IMR-90 (cell line): ENCODE measurements at places on chromosomes 16 and 17. TPM values are rescaled to one million over a fixed set of nuclear protein-coding genes. Genes with fewer than 3 reads are reported as not detected.

Gene IL32
- 21.7 and 25.6 TPM in 2 replicates for total RNA-seq

Gene USP32
- 46.8 and 48.6 TPM in 2 replicates for total RNA-seq

Gene GP1BA
- not detected in 2 replicates for total RNA-seq

Gene RNF43
- total RNA-seq, result under 0.01 TPM in 2 replicates

Gene ITGAL
- not detected in 2 replicates for total RNA-seq

Gene UMOD
- total RNA-seq, result not detected in 2 replicates

Gene KRTAP9-4
- not detected in 2 replicates for total RNA-seq

Gene ZNF597
- 3.0 and 3.1 TPM in 2 replicates for total RNA-seq

Gene SHISA9
- under 0.01 TPM in 2 replicates for total RNA-seq

DNA sequence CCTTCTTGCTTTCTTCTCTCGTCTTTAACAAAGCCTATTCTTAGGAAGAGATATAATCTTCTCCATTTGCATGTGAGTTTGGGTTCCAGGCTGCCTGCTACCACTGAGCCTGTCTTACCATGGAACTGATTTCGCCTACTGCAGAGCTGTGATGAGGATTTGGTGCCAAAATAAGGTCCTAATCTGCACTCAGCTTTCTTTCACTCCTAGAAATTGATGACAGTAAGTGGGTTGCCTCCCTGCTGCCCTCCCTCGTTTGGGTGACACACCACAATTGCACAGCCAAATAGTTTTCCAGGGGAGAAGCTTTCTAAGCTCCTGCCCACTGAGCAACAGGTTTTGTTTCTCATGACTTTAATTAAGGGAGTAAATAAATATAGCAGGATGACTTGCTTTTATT, 25.1 kb upstream of the ASIC2 start:
- DNase-seq, result no peak

GRCh38 chr17:38628441-38628840, 22.7 kb upstream of the SRCIN1 start:
- peak; percentile 6 for DNase-seq

DNA sequence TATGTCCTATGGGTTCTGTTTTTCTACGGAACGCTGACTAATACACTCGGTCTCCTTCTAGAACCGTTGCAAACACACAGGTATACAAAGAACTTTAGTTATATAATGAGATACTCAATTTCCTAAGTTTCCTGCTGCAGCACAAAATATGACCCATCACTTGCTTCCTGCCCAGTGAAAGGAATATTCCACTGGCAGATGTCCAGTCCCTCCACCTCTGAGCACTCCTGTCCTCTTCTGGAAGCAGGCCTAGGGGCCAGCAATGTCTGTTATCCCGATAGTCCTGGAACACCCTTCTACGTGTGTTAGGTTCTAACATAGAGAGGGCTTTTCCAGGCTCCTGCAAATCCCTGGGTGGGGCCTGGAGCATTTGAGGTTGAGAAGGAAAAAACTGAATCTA, 32.7 kb downstream of the ADAMTS18 start:
- no peak for DNase-seq

- DNase-seq, result peak; percentile 8
These were observed 161.7 kb upstream of the SOX9 start for GRCh38 chr17:71959154-71959553.

DNA sequence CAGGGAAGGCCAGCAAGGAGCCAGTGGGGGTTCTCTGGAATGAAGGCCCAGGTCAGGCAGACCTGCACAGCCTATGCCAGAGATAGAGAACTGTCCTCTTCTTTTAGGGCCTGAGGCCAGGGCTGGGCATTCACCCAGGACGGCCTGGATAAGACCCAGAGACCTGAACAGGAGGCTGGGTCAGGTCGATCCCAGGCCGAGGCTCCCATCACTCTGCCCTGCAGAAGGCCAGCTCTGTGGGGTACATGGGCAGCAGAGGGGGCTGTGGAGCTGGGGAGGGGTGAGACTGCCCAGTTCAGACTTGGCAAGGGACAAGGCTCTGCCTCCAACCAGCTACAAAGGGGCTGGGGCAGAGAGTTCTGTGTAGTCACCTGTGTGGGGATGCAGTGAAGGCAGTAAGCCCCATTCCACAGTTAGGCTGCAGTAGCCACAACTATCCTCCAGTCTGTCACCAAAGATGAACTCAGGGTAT, 14.6 kb downstream of the HSD11B2 start:
- no peak for DNase-seq

- DNase-seq, result peak; percentile 39
These were observed 90.9 kb downstream of the MYH11 start for GRCh38 chr16:15765880-15766279.

DNA sequence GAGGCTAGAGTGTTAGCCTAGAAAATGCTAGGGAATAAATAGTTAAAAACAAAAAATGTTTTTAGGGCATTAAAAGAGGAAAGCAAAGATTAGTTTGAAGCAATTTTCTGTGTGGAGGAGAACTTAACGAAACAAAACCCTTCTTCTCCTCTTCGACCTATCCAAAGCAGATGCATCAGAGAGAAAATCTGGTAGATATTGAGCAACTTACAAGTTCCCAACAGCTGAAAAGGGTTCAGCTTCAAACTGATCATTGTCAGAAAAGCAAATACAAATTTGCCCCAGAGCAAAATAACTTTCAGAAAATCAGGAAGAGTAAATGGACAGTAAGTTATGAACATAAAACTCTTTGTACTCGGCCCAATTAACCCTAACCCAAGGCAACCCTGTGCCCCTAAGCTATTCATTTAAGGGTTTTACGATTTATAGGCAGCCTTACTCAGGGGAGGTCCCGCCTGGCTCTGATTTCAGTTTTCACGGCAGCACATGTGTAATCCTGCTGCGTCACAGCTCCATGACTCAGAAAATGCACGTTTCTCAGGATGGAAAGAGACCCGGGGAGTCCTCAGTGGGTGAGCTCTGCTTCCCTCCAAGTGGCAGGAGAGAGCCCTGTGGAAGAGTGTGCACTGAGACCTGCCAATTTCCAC, 405.7 kb upstream of the SALL1 start:
- peak; percentile 96 for DNase-seq

GRCh38 chr17:7097940-7098339, 16.7 kb downstream of the ASGR2 start:
- peak; percentile 7 for DNase-seq

DNA sequence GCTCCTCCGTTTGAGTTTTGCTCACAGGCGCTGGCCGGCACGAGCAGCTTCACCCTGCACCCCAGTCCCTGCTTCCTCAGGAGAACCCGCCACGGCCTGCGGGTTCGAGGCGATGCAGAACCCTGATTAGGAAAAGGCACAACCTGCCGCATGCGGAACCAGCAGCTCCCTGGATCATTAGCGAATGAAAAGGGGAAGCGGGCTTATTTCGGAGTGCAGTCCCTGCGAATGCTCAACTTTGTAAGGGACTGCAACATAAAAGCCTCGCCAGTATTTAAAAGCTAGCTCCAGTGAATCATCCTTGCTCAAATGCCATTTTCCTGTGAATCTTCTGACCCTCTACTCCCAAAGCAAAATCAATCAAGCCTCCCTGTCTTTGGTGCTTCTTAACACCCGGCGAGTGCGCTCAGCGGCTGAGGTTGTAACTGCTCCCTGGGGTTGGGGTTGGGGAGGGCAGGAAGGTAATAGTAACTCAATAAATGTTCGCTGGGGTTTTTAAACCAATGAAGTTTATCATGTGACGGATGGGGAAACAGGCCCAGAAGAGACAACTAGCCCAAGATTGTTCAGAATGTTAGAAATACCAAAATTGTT, 678 bp upstream of the AKAP10 start:
- DNase-seq, result no peak

DNA sequence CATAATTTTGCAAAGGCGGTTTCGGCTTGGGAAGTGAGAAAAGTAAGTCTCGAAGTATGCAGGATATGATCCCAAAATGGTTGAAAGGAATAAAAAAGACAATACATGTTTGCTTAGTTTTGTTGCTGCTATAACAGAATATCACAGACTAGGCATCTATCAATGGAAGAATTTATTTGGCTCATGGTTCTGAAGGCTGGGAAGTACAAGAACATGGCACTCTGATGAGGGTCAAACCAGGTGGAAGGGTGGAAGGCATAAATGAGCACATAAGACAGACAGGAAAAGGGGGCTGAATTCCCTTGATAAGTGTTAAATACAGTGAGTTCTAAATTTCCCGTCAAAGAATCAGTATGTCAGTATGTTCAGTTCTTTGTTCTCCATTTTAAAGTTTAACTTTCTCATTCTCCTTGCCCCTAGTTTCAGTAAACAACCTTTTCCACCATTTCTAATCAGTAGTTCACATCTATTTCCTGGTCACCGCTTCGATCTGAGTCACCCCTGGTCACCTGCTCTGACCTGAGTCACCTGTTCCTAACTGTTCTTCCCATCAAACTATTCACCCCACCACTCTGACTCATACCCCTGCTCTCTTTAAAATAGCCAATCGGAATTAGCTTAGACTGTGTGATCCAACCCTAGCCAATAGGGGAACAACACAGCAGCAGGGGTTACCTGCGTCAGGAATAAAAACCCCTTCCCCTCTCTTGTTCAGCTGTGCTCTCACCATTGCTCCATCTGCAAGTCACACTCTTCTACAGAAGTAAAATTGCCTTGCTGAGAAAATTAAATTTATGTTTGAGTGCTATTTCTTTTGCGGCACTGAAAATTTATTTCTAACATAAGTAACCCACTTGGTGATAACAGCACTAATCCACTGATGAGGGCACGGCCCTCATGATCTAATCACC, 240.8 kb downstream of the STX8 start:
- DNase-seq, result no peak

- no peak for DNase-seq
These were observed 1.8 kb upstream of the GINS2 start for GRCh38 chr16:85690469-85691064.

DNA sequence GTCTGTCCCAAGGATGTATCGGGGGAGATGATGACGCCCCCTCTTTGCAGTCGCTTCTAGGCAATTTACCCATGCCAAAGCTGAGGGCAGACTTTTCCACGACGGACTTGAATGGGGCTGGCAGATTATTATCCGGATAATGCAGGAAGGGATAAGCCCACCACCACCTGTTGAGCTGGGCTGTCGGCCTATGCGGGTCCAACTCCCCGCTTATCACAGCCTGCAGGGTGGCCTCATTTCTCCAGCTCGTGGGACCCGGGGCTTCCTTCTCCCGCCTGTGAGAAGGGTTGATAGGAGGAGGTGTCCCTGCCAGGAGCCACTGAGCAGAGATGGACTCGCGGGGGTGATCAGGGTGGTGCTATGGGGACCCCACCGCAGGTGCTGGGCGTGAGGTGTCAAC, 559 bp downstream of the CACNG5 start:
- DNase-seq, result no peak

GRCh38 chr16:27618606-27619327, 68.8 kb downstream of the KATNIP start:
- DNase-seq, result no peak

DNA sequence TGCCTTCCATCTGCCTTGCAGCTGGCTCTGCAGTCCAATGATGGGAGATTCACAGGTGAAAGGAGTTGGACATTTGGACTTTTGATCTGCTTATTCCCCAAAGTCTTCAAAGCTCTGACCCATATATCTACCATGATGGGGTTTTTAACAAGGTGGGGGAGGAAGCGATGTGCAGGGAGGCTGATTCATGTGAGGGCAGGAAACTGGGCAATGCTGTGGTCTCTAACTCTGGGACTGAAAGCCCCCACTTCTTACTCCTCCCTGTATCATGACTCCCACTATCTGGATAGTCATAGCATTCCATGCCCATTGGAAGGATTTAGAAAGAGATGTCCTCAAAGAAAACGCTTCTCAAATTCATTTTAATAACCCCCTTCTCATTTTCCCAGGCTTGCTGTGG, 16.3 kb downstream of the HOXB1 start:
- no peak for DNase-seq

- no peak for DNase-seq
These were observed 24.0 kb downstream of the SMARCE1 start for GRCh38 chr17:40623419-40624210.

DNA sequence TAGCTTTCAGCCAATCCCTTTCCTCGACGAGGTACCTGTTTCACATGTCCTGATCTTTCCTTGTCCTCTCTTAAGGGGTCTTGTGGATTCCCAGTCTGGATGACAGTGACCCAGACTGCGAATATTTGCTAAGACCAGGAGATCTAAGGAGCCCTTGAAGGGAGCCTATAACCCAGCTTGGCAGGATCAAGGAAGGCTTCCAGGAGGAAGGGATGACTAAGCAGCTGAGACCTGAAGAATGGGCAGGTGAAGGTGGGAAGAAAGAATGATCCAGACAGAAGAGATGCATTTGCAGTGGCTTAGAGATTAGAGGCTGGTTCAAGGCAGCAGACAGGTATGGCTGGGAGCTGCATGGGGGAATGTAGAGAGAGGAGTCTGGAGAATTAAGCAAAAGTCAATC, 1.9 kb upstream of the PDK2 start:
- no peak for DNase-seq

- DNase-seq, result peak; percentile 56
These were observed 37.9 kb downstream of the LYRM1 start for GRCh38 chr16:20938426-20938825.

DNA sequence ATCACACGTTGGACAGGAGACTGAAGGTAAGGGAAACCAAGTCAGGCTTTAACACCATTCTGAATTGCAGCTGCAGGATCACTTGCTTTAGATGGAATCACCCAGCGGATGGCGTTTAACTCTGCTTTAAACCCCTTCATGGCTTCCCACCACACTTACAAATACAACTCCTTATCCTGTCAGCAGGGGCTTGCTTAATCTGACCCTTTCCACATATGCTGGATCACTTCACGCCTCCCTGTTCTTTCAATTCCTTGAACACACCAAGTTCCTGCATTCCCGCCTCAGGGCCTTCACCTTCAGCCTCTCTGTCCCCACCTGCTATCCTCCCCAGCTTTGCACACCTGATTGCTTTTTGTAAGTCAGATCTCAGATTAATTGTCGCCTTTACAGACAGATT, 442.2 kb downstream of the MAF start:
- no peak for DNase-seq

- DNase-seq, result no peak
These were observed 2.8 kb downstream of the SOCS7 start for GRCh38 chr17:38354466-38354865.

DNA sequence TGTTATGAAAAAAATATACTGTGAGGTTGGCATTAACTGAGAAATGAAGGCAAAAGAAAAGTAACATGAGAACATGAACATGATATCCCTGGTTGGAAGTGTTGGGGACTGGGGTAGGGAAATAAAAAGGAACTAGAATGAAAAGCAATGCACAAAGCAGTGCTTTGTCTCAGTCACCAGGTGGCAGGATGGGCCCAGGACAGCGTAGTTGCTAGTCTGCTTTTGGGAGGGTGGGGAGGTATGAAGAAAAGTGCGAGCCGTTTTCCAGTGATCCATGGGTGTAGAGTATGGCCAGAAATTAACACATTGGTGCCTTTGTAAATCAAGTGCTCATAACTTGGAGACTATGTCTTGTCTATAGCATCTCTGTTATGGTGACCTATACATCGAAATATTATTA, 662.5 kb upstream of the SALL1 start:
- no peak for DNase-seq
